Psoas muscle (tissue), 8 donors: ENCODE measurements at places on chromosomes 6 and 20. TPM values are rescaled to one million over a fixed set of nuclear protein-coding genes. Genes with fewer than 3 reads are reported as not detected.

POPDC3 gene
- 271 TPM for polyA plus RNA-seq

TREM1 gene
- polyA plus RNA-seq, result 4.0 TPM

GSTA1 gene
- 0.35 TPM for polyA plus RNA-seq

ADGRF5 gene
- 14.3 TPM for polyA plus RNA-seq

ZC2HC1B gene
- polyA plus RNA-seq, result not detected

PPP1R14C gene
- polyA plus RNA-seq, result 41.2 TPM

DNA sequence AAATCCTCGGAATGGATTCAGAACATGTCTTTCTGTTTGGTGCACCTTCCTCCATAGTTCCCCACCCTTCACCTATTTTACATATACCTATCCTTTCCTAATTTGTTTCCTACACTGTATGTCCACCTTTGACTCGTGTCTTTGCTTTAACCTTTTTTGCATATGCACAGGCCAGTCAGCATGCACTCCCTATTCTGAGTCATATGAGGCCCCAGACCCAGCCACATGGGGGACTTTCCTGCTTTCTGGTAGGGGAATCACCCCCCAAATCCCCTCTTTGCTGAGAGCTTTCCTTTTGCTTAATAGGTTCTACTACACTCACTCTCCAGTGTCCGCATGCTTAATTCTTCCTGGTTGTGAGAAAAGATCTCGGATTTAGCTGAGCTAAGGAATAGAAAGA, 393.8 kb upstream of the IMPG1 start:
- no peak for DNase-seq

- peak; percentile 72 for DNase-seq
These were observed 52.6 kb upstream of the NAA20 start for GRCh38 chr20:19964289-19965265.

DNA sequence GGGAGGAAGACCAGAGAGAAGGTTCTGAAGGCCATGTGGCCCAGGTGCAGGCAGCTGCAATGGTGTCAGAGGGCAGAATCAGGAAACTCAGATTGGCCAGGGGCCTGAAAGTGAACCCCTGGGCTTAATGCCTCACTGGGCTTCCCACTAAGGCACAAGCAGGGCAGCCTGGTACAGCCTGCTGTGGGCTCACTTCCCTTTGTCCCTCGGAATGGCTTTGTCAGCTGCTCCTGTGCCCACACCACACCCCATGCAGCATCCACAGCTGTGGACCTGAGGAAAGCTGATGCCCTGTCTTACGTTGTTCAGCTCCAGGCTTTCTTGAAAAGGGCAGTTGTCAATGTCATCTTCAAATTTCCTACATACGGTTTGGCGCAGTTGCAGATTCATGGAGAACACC, 2.4 kb downstream of the CST9 start:
- no peak for DNase-seq

- DNase-seq, result no peak
These were observed 244.4 kb downstream of the GMDS start for GRCh38 chr6:2000962-2001361.

DNA sequence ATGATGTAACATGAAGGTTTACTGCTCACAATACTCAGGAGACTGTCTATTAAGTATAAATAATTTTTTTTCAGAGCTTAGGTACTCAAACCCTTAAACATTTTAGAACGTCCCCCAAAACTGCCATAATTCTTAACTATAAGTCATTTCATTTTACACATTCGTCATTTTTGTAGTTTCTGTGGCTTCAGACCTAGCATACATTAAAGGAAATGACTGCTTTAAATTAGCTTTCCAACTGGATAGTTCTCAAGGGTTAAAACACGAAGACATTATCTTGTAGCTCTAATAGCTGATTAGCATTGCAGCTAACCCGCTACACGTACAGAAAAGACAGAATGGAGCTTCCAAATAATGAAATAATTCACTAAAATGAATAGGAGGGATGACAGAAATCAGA, 24.9 kb upstream of the PLN start:
- DNase-seq, result no peak

GRCh38 chr20:49231471-49231870, 12.3 kb downstream of the DDX27 start:
- no peak for DNase-seq

GRCh38 chr6:87287251-87287650, 35.1 kb upstream of the SMIM8 start:
- DNase-seq, result no peak

DNA sequence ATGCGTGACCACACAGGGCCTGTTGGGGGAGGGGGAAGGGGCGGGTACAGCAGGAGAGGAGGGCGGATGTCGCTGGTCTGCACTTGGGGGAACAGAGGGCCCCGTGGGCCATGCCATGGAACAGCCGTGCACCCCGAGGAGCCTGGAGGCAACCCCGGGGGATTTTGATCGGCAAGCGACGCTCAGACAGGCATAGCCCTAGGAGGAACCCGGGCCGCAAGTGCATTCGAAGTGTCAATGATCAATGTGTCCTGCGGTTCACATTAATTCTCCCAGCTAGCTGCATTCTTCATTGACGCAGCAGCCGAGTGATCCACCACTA, 772.8 kb upstream of the DEFB115 start:
- no peak for DNase-seq

DNA sequence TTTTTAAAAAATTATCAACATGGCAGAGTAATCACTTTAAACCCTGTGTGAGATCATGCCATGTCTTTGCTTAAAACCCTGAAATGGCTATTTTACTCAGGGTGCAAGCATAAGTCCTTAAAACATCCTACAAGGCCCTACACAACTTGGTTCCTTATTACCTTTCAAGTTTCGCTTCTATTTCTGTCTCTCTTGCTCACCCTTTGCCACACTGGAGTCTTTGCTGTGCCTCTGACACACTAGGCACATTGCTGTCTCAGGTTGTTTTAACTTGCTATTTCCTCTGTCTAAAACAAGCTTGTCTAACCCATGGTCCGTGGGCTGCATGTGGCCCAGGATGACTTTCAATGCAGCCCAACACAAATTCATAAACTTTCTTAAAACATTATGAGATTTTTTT, 55.6 kb downstream of the KIAA0408 start:
- DNase-seq, result no peak

DNA sequence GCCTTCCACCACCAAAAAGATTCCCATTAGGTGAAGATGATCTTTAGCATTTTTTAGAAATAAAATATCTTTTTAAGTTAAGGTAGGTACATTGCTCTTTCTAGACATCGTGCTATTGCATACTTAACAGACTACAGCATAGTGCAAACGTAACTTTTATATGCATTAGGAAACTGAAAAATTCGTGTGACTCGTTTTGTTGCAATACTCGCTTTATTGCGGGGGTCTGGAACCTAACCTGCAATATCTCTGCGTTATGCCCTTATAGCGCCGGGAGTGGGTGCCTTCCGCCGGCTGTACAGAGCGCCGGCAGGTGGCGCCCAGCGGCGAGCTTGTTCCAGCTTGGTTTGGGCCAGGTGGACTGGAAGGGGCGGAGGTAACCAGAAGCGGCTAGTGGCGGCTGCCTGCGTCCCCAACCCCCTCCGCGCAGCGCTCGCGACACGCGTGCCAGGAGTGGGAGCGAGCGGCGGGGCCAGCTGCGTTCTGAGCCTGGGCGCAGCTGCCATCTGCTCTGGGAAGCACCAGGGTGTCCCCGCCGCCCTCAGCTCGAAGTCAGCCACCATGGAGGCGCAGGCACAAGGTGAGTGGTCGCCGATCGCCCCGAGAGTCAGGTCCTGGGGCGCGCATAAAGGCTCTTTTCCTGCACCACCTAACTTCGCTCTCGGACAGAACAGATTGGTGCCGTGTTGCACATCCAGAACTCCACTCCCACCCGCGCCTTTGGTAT, at the start of gene TPD52L1:
Gene TPD52L1, plus strand, starts transcription at position 383 of the 727 bp plus-strand sequence. Its CDS starts 179 bp downstream, at position 562.
- DNase-seq, result peak; percentile 83

DNA sequence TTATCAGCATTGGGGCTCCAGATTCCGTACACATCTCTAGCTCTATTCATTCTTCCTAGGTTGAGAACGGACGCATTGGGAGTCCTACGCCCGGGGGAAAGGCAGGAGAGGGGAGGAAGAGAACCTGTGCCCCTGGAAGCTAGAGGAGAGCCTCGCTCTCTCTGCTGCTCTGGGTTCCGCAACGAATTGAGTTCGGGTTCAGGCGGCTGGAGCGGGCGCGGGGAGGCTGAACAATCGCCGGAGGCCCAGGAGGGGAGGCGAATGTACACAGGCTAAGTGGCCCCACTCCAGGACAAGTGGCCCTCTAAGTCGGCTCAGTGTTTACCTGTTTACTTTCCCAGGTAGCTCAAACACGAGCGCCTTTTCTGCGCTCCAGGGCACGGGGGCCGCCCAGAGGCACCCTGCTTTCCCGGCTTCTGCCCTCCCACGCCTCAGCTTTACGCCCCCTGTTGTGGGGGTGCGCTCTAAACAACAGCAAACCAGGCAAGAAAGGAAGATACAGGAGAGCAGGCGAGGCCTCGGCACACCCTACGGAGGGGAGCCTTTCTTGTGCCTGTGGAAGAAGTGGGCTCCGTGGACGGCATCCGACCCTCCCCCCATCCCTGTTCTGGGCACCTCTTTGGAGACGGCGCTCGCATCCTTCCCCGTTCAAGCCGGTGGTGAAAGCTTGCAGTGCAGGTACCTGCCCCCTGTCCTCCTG, 4.6 kb upstream of the NKX2-2 start:
- DNase-seq, result no peak
